ENCODE measurements at places on chromosomes 12 and 14.

DNA sequence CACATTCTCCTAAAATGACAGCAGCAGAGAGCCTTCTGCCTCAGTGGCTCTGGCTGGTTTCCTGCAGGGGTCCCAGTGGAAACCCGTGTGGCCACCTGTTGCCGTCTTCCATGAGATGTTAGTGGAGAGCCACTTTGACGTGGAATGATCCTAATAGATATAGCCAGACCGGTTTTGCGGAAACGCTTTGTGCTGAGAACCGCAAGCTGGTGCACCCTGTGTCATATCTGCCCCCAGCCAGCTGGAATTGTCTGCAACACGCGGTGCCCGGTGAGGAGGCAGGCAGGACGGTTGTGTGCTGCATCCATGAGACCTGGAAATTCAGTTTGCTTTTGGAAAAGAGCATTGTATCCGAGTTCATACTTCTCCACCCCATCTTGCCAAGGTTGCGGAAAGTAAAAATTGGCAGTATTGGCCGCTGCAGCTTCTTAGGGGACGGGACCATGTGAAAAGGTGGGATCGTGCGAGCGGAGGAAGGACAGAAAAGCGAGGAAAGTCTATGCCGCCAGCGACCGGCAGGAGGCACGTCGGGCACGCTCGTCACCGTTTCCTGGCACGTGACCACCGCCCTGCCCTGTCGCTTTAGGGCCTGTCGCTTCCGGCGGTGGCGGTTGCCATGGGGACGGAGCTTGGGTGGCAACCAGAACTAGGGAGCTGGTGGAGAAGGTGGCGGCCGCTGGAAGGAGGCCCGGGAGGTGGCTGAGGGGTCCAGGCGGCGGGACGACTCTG lies at the start of gene CFAP251:
CFAP251 (plus strand) TSS at position 643 of the 729 bp plus-strand sequence. CDS start 2,714 bp downstream, outside the sequence.
- peak; percentile 94 for DNase-seq

- peak; percentile 20 for DNase-seq
Observed at GRCh38 chr14:22314183-22314820, 274.7 kb downstream of the DAD1 start.

- no peak for DNase-seq
Observed at GRCh38 chr14:76763096-76764041, 2.1 kb downstream of the VASH1 start.

DNA sequence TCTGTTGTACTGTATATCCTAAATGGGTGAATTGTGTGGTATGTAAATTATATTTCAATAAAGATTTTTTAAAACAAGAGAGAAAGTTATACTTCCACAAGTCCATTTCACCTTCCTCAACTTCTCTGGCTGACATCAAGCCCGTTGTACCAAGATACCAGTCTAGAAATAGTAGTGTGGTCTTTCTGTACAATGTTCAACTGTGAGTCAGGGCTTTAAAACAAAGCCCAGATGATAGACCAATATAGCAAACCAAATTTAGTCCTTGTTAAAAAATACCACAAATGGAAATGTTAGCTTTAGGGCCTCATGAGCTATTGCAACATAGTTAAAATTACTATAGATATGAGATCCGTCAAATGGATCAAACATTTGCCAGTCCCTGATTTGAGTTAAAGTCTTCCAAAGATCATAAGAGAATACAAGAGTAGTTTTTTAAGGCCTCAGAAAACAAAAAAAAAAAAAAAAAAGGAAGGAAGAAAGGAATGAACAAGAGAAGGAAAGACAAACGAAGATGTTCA lies 49.0 kb upstream of the EGLN3 start:
- DNase-seq = no peak

- no peak for DNase-seq
Observed at GRCh38 chr12:123253641-123254459, 17.8 kb downstream of the CDK2AP1 start.

- no peak for DNase-seq
Observed at GRCh38 chr12:27460471-27460978, 14.0 kb downstream of the SMCO2 start.

DNA sequence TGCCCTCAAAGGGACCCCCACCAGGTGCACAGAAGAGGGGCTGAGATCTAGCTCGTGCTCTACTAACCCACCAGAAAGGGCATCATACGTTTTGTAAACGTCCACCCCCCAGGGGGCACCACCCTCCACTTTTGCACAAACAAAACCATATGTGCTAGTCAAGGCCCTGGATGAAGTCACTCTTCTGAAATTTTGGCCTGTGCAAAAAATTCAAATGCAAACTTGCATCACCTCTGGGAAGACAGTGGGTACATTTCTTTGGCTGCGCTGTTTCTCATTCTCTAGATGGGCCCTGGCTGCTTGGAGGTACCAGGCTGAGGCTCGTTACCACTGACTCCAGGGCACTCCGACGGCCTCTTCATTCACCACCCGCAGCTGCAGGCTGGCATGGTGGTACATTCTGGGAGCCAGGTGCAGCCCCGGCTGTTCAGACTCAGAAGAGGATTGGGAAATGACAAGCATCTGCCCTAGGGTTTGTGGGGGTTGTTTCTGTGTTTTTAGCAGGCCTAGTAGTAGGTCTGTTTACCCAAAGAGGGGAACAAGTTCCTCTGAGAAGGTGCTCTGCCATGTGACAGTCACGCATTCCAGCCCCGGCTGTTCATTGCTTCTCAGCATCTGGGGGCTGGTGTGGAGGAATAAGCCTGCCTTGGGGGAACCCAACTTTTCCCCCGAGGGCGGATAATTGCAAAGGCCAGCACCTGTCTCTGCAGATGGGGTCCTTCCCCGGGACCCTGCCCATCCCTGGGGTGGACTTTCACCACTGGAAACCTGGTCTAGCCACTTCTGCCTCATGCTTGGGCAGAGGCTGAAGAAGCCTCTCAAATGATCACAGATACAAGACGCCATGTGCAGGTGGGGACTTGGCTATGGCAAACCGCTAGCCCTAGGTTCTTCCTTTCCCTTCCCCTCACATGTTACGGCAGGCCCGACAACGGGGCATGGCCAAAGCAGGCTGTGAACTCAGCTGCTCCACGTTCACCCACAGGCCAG lies 147.6 kb downstream of the DPF3 start:
- no peak for DNase-seq

DNA sequence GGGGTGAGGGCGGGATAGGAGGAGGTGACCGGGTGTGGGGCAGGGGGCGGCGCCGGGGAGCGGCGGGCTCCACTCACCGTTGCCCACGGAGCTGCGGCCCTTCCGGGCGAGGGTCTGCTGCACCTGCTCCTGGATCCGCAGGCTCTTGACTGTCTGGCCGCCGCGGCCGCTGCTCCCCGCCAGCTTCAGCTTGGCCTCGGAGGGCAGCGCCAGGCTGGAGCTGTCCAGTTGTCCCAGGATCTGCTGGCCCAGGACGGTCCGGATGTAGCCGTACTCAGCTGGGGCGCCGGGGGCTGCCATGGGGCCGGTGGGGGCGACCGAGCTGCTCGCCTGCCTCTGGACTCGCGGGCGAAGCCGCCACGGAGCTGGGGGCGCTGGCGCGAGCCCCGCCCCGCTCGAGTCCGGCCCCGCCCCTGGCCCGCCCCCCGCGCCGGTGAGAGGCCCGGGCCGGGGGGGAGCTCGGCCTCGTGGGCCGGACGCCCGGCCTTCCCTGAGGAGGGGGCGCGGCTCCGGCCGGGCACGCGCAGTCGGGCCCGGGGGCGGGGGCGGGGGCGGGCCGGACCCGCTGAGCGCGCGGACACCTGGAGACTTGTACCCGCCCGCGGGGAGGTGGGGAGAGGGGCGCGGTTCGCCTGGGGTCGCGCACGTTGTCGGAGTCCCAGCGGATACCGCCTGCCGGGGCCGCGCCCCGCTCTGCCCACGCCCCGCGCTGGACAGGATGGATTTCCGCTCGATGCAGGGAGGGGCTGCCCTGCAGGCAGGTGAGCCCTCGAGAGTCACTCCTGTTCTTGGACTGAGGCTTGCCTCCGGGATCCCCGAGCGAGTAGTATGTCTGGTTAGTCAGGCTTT lies at the start of gene PKP2:
PKP2 (minus strand) TSS at position 346 of the 849 bp plus-strand sequence; CDS start at position 300, 46 bp downstream.
- DNase-seq = no peak

- DNase-seq = no peak
Observed at GRCh38 chr14:49946320-49947141, 53.6 kb downstream of the ARF6 start.

DNA sequence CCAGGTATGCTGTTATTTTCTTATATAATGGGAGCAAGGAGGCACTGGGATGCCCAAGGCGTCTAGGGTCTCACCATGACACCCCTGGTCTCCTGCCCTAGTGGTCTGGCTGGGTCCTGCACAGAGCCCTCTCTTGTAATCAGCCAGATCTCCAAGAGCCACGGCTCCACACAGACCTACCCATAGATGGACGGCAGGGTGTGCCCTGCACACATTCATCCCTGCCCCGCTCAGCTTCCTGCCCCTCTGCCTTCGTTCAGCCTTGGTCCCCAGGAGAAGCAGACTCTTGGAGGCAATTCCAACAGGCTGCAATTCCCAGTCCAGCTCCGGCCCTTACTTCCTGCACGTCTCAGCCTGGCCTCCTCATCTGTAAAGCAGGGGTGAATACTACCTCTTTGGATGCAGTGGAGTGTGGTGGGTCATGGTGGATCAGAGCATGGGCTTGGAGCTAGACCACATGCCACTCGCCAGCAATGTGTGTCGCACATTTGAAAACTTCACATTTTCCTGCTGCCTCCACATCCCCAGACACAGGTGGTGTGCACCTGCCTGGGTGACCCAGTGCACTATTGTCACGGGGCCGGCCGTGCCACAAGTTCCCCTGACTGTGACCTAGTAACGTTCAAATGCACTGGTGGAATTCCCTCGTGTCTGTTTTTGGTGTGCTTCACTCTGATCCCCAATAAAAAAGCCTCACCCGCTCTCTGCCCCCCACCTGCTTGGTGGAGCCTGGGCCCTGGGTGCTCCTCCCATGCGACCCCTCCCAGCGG lies 171.1 kb upstream of the PRMT8 start:
- no peak for DNase-seq

GRCh38 chr12:108321688-108322087 lies 17.4 kb downstream of the CMKLR1 start:
- DNase-seq = no peak

GRCh38 chr12:46410495-46410894 lies 37.9 kb upstream of the SLC38A2 start:
- no peak for DNase-seq

DNA sequence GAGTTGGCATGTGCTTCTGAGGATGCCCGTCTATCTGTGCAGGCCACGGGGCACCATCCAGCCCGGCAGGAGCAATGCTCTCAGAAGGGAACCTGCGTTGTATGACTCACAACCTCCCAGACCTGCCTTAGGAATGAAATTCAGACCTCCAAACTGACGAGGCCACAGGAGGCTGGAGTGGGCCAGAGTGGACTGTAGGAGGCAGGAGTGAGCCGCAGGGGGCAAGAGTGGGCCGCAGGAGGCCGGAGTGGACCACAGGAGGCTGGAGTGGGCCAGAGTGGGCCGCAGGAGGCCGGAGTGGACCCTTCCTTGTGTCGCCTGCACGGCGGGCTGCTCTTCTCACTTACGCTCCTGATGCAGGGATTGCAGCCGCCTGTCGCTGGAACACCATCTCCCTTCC lies 11.1 kb upstream of the FBRSL1 start:
- DNase-seq = no peak

DNA sequence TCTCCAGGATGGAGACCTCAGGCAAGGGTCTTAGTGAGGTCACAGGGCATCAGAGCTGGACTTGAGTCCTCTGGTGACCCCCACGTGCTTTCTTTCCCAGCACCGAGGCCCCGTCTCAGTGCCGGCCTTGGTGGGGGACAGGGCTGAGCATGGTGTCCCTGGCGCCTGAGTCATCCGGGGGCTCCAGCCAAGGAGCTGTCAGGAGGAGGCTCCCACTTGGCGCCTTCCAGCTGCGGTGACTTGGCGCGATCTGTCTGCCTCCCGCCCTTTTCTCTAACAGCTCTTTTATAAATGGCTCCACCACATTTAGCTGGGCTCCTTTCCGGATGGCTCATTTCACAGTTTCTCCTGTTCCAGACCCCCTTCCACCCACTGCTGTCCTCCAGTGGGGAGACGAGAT lies 60.4 kb downstream of the PRMT8 start:
- no peak for DNase-seq

- no peak for DNase-seq
Observed at GRCh38 chr12:43980627-43981191, 144.8 kb downstream of the TMEM117 start.

DNA sequence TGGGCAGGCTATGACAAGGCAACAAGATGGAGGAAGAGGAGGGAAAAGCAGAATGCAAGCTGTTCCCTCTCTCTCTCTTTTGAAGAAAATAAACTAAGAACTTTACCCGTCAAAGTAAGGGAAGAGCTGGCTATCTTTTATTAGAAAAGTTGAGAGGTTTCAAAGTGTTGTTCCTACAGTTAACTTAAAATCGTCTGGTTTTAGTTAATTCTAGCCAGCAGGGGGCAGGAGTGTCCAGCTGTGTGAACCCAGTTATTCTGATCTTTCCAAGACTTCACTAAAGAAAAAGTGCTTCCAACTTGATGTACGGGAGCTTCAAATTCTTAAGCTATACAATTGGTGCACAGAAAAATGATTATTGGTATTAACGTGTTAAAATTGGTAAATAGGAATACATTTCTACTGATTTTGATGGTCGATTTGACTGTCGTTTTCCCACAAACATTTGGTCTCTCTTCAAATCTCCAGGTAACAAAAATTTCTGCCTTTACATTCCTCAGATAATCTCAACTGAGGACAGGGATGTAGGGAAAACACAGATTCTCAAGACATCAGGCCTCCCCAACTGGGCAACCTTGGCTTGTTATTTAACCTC lies 28.4 kb upstream of the MON2 start:
- DNase-seq = peak; percentile 52

GRCh38 chr14:74638066-74638465 lies 26.0 kb upstream of the LTBP2 start:
- DNase-seq = no peak

GRCh38 chr14:33551963-33552362 lies 398.9 kb downstream of the EGLN3 start:
- no peak for DNase-seq

DNA sequence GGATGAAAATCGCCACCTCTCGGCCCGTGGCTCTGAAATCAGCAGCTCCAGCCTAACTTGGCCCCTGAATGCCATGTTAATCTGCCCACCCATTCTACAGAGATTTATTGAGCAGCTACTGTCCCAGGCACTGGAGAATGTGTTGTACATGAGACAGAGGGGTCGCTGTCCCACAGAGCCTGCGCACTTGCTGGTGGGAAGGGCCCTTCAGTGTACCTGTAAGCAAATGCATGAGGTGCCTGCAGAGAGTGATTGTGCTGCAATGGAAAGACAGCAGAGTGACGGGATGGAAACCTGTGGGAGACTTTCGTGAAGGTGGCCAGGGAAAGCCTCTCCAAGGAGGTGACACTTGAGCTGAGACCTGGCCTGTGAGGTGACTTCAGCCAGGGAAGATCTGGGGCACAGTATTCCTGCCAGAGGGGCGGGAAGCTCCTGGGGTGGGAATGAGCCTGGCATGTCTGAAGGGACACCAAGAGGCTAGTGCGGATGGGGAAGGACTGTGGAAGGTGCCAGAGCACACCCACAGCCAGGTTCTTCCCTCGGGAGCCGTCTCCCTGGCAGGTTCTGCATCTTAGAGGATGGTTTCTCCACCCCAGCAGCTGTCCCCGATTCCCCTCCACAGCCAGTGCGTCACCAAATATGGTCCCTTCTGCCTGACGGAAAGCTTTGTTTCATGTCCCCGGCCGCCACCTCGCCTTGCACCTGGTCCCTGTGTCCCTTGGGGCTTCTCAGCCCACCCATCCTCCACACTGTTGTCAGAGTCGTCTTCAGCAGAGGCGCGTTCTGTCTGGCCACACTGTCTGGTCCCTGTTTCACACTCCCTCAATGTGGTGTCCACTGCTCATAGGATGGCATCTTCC lies 8.7 kb downstream of the SMIM41 start:
- no peak for DNase-seq
